Activated naive CD4-positive, alpha-beta T cell treated with anti-CD3 and anti-CD28 coated beads, Interleukin-2, amount 10 ng/mL, durations not matched to agents 7 days and 5 days (primary cell): ENCODE measurements at places on chromosomes 1 and 21.

- no peaks in the 10 kb centered on the region for H3K4me1 ChIP-seq
- no peak for DNase-seq
- H3K27ac ChIP-seq, result no peak overlapping the region
- H3K27me3 ChIP-seq, result peaks cover 32% of the 10 kb centered on the region
- no peaks in the 10 kb centered on the region for H3K36me3 ChIP-seq
- H3K4me3 ChIP-seq, result no peak overlapping the region
These were observed 24.4 kb downstream of the PCP4L1 start for GRCh38 chr1:161282991-161283390.

DNA sequence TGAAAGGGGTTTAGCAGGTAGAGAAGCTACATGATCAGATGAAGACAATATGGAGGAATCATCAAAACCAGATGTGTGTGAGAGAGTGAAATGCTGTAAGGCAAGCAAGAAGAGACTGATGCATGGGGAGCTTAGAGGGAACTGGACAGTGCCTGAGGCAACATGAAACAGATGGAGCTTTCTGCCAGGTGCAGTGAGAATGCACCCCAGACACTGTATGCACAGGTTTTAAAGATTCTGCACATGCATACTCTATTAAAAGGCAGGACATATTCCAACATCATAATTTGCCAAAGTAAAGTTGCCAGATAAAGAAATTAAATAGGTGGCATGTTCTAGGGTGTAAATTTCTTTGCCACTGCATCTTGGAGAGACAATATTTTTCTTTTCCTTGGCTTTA, 200.1 kb downstream of the AMY1C start:
- H3K4me1 ChIP-seq, result no peaks in the 10 kb centered on the region
- H3K4me3 ChIP-seq, result no peak overlapping the region
- H3K36me3 ChIP-seq, result no peaks in the 10 kb centered on the region
- no peak overlapping the region for H3K27ac ChIP-seq
- no peaks in the 10 kb centered on the region for H3K27me3 ChIP-seq
- no peak for DNase-seq

DNA sequence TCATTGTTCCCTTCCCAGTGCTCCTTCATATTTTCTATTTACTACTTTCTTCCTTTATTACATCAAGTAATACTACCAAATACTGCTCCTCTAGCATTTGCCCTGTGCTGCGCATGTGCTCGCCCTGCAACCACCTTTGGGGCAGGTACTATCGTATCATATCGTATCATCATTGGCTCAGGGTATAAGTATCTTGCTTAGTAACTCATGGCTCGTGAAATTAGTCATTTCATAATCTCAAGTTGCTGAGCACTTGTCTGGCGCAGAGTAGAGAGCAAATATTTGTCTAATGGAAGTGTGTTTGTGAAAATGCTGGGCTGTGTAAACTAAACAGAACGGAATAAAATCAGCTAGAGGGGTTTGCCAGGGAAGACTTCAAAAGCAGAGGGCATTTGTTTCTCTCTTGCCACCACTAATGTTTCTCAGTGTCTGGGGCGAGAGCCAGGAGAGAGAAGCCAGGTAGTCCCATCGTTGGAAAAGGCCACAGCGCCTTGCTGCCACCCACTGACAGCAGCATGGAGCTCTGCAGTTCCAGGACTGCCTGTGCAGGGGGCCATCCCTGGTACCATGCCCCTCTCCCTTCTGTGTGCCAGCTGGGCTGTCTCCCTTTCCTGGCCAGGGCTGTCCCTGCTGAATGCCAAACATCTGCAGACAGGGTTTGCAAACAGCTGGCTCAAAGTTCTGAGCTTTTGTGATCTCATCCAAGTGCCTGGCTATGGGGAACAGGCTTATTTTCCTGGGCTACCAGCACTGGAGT, 20.0 kb upstream of the CPT2 start:
- H3K27me3 ChIP-seq, result peaks cover 51% of the 10 kb centered on the region
- peaks cover 6% of the 10 kb centered on the region for H3K4me1 ChIP-seq
- DNase-seq, result no peak
- no peak overlapping the region for H3K27ac ChIP-seq
- no peaks in the 10 kb centered on the region for H3K36me3 ChIP-seq

DNA sequence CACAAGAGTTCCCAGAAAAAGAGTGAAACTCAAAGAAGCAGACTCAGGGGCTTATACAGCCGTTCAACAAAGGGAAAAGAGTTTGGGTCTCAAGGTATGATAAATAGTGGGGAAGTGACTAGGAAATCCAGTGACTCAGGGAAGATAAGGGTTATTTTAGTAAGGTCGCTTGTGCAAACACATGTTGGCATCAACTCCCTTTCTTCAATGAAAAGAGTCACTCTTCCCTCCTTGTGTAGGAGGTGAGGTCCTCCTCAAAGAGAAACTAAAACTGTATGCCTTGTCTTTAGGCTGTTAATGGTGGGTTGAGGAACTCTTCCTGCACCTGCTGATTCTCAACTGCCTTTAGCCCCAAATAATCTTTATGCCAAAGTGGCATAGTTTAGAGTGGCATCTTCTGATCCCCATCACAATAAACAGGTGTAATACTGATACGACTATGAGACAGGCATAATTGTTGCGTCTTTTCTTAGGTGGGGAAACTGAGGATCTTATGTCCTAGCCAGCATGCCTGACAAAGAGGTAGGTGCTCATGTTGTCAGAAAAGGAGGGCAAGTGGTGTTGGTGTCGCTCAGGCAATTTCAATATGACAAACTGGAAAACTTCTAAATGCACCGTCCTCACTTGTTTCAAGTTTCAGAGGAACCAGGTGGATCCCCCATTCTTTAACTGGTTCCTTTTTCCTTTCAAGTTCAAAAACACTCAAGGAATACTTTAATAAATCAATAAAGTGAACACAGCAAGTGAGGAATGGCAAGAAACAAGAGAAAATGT, 294.1 kb upstream of the RUNX1 start:
- no peaks in the 10 kb centered on the region for H3K36me3 ChIP-seq
- peaks cover 16% of the 10 kb centered on the region for H3K4me1 ChIP-seq

- H3K4me1 ChIP-seq, result no peaks in the 10 kb centered on the region
- no peaks in the 10 kb centered on the region for H3K36me3 ChIP-seq
- no peak overlapping the region for H3K4me3 ChIP-seq
- H3K27ac ChIP-seq, result no peak overlapping the region
- no peak for DNase-seq
These were observed 8.1 kb downstream of the PTGS2 start for GRCh38 chr1:186672131-186672530.

GRCh38 chr1:61332196-61332753, 249.9 kb downstream of the NFIA start:
- no peak for DNase-seq
- H3K36me3 ChIP-seq, result no peaks in the 10 kb centered on the region
- H3K27me3 ChIP-seq, result no peaks in the 10 kb centered on the region
- H3K4me1 ChIP-seq, result peaks cover 3% of the 10 kb centered on the region
- no peak overlapping the region for H3K27ac ChIP-seq
- no peak overlapping the region for H3K4me3 ChIP-seq

- DNase-seq, result no peak
- H3K27me3 ChIP-seq, result peaks cover 7% of the 10 kb centered on the region
- H3K4me1 ChIP-seq, result no peaks in the 10 kb centered on the region
- no peak overlapping the region for H3K4me3 ChIP-seq
- no peak overlapping the region for H3K27ac ChIP-seq
These were observed 75.2 kb upstream of the GALNT2 start for GRCh38 chr1:229991724-229992333.

DNA sequence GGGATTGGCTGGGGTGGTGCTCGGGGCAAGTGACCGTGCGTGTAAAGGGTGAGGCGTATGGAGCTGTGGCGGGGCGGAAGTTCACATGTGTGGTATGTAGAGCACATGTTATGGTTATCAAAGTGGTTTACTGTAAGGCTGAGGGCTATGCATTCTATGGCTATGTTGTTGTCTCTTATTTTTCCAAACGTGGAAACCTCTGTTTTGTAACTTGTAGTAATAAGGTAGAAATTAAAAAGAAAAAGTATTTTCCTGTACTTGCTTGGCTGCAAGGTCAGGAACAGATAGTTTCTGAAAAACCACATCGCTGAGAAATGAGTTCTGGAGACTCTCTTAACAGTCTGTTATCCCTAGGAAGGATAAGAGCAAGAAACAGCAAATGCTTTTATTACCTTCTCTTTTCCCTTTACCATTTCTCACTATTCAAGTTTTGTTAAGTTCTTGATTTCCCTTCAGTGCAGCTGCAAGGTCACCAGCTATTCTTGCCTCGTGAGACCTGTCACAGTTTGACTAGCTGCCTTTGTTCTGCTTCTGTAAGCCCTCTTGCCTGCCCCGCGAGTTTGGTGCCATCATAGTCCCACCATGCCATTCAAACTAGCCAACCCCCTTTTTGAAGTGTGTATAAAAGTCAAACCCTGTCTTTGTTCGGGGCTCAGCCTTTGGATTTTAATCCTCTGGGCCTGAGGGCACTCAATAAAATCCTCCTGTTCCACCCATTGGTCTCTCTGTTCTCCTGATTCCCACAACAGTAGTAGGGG, 9.5 kb downstream of the RNU1-2 start:
- H3K27ac ChIP-seq, result no peak overlapping the region
- peak; percentile 52 for DNase-seq
- H3K4me3 ChIP-seq, result no peak overlapping the region
- H3K4me1 ChIP-seq, result peaks cover 42% of the 10 kb centered on the region
